Endothelial cell (in vitro differentiated cells): ENCODE measurements at places on chromosomes 5 and 9. TPM values are rescaled to one million over a fixed set of nuclear protein-coding genes. Genes with fewer than 3 reads are reported as not detected.
A peak's percentile ranks its signal among the peaks of the same experiment; 100 is the strongest.

Gene FRRS1L
- total RNA-seq, result 0.03 TPM

GRCh38 chr5:3789519-3790193, 194.0 kb downstream of the IRX1 start:
- no peak for DNase-seq

DNA sequence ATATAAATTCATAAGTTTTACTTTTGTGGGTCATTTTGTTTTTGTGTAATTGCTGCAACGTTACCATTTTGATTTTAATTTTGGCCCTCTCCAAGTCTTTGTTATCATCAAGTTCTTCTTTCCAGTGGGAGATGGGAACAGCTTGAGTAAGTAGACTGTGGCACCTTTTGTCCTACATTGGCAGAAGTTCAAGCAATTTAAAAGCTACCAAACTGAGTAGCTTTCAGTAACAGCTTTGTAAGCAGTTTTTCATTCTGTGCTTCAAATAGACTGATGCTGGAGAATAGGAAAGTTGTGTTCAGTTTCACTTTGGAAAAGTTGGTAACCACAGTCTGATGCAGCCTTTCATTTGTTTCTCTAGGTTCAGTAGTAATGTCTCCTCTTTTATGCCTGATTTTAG, 47.8 kb upstream of the TMED7 start:
- no peak for DNase-seq

- no peak for DNase-seq
These were observed 77.2 kb downstream of the ZNF608 start for GRCh38 chr5:124669300-124669648.

DNA sequence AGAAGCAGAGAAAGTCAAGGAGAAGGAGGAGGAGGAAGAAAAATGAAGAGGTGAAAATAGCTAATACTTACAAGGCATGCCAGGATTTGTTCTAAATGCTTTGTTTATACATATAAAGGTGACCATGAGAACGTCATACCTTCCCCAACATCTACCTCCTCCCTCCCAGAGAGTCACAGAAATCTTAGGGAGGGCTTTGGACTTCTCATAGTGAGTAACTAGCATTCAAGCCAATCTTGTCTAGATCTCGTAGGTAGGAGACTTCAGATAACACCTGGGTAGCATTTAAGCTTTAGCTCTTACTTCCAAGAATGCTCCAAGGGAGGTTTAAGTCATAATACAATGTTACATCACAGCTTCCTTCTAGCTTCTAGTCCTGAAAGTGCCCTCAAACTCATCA, 36.5 kb upstream of the GPBP1 start:
- no peak for DNase-seq

DNA sequence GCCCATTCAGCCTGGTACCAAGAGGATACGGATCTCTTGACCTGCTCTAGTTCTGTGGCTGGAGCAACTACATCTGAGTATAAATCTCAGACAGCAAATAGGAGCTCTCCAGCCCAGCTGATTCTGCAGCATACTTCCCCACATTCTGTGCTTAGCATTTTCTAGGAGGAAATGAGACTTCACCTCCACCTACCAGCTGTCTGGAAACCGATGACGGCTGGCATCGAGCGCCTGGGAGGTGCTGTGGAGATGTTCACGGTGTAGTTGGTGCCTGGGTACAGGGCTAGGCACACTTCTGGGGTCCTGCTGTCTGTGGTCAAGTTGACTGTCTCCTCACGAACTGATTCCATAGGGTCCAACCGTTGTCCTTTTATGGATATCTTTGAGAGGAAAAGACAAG, 63.6 kb downstream of the SUSD1 start:
- DNase-seq, result no peak

DNA sequence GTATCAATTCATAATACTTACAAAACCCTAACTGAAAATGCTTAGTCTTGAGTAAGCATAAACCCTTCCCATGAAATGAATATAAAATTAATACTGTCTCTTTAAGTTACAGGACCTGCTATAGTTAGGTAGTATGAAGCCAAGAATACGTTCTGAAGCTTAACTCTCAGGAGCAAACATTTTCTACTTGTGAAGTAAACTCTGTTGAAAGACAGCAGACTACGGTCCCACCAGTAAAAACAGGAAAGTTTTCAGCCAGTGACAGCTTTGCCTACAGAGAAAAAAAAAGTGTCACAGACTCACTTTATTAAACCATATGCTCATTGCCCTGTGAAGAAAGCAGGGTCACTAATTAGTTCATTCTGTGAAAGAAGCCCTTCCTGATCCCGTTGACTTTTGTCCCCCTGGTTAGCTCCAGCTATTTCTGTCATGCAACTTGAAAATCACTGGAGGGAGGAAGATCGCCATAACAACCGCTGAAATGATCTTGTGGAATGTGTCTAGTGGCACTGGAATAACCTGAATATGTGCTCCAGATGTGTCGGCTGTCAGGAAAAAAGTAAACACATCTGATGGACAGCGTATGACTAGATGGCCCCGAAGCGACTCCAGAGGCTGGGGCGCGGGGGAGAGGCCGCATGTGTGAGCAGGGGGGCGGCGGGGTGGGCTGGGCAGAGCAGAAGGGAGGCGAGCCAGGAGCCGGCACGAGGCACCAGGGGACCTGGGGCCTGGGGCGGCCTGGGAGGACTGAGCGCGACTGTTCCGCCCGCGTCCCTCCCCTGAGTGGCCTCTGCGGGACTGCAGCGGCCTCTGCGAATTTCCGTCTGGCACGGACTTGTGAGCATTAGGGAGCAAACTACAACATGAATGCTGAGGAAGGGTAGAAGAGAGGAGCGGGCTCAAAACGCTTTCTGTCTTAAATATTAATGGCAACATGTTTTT, 41.9 kb downstream of the BNC2 start:
- peak; percentile 27 for DNase-seq

DNA sequence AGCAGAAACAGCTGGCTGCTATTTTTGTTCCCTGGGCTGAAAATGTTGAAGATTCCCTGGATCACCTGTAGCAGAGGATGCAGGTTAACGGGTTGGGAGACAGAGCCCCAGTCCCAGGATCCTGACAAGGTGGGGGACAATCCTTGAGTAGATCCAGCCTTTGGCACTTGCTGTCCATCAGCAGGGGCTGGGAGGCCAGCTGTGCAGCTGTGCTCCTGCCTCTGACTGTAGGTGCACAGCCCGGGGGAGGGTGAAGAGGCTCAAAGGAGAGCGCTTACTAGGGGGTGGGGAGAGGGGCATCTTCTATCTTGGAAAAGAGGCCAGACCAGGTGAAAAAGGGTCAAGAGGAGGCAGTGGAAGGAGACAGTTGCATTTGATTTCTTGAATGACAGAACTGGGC, 3.5 kb upstream of the DDX41 start:
- DNase-seq, result no peak

Gene DAB2IP
- total RNA-seq, result 104 TPM
